ENCODE measurements at places on chromosomes 4 and X.

GRCh38 chr4:6938647-6939271 is 29.1 kb downstream of the TBC1D14 start:
- no peak for DNase-seq

- DNase-seq = no peak
Observed at GRCh38 chrX:71997320-71997719, 86.7 kb downstream of the NHSL2 start.

- DNase-seq = no peak
Observed at GRCh38 chrX:41234962-41235361, 99.0 kb upstream of the DDX3X start.

- DNase-seq = no peak
Observed at GRCh38 chrX:150063674-150064073, 125.4 kb upstream of the EOLA2 start.

- DNase-seq = no peak
Observed at GRCh38 chrX:97616883-97617530, 733.3 kb downstream of the RPA4 start.

DNA sequence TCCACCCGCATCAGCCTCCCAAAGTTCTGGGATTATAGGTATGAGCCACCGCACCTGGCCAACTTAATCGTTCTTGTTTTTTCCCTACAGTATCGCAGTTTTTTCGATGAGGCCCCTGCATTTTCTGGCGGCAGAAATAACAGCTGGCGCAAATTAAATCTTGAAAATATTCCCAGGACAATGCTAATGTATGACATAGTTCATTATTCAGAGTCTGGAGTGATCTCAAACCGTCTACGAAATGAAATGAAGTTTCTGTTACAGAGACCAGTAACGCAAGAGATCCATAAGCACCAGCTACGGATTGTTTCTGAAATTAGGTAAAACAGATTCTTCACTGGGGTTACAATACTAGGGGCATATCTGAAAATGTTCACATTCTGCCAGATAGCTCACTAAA is 27.3 kb downstream of the CXorf58 start:
- DNase-seq = no peak

DNA sequence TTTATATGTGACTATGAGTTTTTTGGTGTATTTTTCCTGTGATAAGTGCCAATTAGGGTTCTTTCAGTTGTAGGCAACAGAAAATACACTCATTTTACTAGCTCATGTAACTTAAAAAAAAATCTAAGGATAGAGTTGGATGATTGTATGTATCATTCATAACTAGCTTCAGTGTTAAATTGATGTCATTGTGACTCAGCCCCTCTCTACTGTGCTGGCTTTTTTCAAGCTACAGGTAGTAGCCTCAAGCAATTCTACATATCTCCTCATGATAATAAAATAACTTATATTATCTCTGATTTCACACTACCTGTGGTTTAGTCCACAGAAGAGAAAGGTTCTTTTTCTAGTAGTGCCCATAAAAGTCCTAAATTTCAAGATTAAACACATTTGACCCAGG is 11.9 kb downstream of the WDR17 start:
- DNase-seq = no peak

- peak; percentile 60 for DNase-seq
Observed at GRCh38 chr4:89836897-89837384, at the start of gene SNCA. SNCA (minus strand) TSS chr4:89837161; CDS start chr4:89835667, 1,494 bp downstream.

DNA sequence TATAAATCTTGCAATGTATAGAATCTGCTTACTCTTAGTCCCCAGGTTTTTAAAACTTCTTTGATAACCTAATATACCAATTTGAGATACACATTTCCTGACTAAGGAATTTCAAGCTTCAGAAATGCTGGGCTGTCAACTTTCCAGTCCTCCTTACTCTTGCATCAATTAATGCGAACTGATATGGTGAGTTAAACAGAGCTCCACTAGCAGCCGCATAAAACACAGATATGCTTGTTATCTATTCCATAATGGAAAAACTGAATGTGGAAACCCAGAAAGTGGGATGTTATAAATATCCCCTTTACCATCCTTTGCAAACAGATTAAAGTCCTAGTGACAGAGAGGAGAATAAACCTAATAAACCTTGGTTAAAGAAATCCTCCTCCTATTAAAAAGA is 1913.7 kb downstream of the STIM2 start:
- no peak for DNase-seq

Data from NCI-H1436 treated with DMSO at 0.1 percent for 48 hours (cell line).